ENCODE measurements at places on chromosomes 1 and 21. TPM values are rescaled to one million over a fixed set of nuclear protein-coding genes. Genes with fewer than 3 reads are reported as not detected.

Gene KLHL17
- total RNA-seq, result 6.7 TPM

Gene RGS1
- total RNA-seq, result not detected

Gene OR2M3
- total RNA-seq, result not detected

Gene NTRK1
- not detected for total RNA-seq

Gene CHODL
- total RNA-seq, result 7.6 TPM

Gene ALX3
- total RNA-seq, result 11.3 TPM

Gene GUK1
- 425 TPM for total RNA-seq

Gene PTGS2
- total RNA-seq, result 1.1 TPM

Gene TSPEAR
- not detected for total RNA-seq

Gene COL11A1
- not detected for total RNA-seq

Gene NR5A2
- not detected for total RNA-seq

Gene BEST4
- total RNA-seq, result not detected

Gene CELA3A
- total RNA-seq, result not detected

Gene DNAJC6
- total RNA-seq, result not detected

Gene MIGA1
- 3.5 TPM for total RNA-seq

Gene EVA1C
- not detected for total RNA-seq

Gene HSF2BP
- 2.4 TPM for total RNA-seq

Gene TNFSF18
- total RNA-seq, result not detected

Gene SLC44A5
- total RNA-seq, result not detected

Gene HES5
- not detected for total RNA-seq

Gene LORICRIN
- total RNA-seq, result not detected

All from MG63 (cell line).